ENCODE measurements at places on chromosomes 4 and X.

- no peak for DNase-seq
These were observed 113.0 kb downstream of the UCHL1 start for GRCh38 chr4:41369680-41370079.

DNA sequence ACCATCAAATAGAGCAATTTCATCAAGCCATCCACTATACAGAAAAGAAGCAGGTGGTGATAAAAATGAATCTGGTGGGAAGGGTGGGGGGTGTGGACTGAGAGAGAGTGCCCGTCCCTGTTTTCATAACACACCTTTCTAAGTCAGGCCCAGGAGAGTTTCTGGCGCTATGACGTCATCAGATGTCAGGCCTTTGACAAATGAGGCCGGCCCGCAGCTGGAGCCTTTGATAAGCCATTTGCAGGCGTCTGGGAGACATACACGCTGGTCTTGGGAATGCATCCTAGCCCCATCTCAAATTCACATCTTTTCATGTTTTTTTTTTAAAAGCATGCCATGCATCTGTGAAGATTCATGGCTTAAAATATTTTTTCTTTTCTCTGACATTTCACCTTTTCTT, 404.5 kb downstream of the BCOR start:
- no peak for DNase-seq

GRCh38 chr4:81225252-81225651, 10.2 kb upstream of the PRKG2 start:
- DNase-seq, result no peak

DNA sequence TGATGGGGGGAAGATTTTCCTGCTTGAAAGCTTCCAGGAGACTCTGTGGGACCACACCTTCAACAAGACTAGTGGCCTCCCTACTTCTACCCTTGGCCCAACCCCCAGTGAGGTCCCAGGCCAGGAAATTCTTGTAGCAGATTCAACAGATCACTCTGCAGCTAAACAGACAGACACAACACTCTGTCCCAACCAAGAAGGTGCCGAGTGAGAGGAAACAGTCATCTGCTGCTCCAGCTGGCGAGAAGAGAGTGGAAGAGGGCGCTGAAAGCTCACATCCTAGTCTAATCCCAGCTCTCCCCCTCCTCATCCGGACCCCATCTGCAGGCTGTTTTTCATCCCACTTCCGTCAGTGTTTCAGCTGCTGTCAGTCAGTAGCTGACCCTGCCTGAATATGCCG, 63.4 kb downstream of the CHRDL1 start:
- no peak for DNase-seq

DNA sequence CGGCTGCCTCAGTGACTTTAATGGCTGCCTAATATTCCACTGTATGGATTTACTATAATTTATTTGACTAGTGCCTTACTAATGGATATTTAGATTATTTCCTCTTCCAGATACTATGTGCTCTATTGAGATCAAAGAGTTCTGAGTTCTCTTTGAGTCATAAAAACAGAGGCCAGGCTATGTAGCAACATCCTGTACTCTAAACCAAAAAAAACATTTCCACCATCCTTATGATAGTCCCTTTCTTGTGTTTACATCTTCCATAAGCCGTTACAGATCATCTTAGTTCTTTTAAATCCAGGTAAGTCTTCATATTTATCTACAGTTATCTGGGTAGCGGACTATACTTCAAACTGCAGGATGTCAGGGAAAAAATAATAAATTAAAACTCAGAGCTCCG, 56.6 kb upstream of the TMEM184C start:
- DNase-seq, result no peak

- DNase-seq, result no peak
These were observed 89.4 kb upstream of the HPF1 start for GRCh38 chr4:169847171-169847570.

DNA sequence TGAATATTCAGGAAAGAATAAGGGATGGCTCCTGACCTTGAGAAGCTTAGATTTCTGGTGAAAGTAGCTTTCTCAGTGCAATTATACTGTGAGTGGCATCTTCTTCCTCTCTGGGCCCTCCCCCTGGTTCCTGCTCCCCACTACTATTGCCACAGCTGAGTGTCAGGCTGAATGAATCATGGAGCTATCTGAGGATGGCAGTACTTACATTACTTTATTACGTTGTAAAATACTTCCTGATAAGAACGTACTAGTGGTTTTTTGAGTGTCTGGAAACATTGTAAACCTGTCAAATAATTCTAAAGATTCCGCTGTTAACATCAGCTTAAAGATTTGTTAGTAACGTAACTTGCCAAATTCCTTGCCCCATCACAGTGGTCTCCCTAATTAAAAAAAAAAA, 36.2 kb downstream of the ARHGAP10 start:
- DNase-seq, result no peak

DNA sequence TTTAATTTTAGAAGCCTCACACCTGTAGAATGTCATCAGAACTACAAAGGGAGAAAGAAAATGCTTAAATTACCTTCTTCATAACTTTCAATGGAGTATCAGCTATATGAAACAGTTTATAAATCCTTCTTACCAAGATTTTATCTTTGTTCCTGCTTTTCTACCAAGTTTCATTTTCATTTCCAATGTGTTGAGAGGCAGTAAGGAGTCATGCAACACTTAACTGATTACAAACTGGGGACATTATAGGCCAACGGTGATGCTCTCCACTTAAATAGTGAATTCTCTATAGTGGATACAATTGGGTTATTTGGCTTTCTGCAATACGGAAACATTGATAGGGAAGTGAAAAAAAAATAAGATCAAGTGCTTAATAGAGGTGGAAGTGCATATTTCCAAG, 145.2 kb upstream of the FTHL17 start:
- DNase-seq, result no peak

DNA sequence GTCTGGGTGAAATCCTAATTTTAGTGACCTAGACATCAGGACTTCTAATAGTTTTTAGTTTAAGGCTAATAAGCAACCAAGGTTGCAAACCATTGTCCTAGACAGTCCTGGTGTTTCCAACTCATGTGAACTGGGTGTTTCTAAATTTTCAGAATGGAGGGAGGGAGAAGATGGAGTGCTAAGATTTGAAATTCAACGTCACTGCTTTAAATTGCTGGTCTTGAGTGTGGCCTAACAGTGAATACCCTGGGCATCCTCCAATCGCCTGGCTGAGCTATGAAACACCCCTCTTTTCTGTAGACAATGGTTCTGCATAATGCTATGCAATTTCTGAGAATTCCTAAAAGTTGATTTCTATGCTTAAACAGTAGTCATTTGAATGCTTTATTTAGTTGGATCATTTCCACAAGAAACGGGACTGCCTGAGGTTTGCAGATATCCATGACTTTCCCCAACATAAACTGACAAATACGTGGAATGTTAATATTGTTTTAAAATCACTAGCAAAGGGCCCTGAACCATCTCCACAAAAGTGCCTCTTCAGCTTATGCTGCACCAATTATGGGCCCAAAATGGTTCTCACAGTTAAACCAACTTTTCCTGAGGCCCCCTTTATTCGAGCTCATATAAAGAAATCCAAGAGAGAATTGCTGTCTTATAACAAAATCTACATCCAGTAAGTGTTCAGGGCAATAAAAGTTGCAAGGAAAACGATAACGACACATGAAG, 1.1 kb downstream of the FBXL5 start:
- no peak for DNase-seq

DNA sequence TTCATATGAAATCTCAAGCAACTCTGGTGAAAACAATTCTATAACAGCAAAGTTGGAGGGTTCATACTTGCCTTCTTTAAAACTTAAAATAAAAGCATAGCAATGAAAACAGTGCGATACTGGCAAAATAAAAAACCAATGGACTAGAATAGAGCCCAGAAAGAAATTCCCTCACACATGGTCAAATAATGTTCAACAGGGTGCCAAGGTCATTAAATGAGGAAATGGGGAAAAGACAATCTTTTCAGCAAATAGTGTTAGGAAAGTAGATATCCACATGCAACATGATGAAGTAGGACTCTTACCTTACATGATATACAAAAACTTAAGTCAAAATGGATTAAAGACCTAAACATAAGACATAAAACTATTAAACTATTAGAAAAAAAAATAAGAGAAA, 970.2 kb upstream of the AGA start:
- DNase-seq, result no peak

- DNase-seq, result peak; percentile 5
These were observed 88.4 kb downstream of the GPR143 start for GRCh38 chrX:9677098-9677739.
